ENCODE measurements at places on chromosomes 6 and 20.

- DNase-seq: no peak
These were observed 168.4 kb downstream of the CARMIL1 start for GRCh38 chr6:25447570-25447929.

GRCh38 chr6:110325197-110325596 lies 33.0 kb downstream of the METTL24 start:
- DNase-seq: no peak

- no peak for DNase-seq
These were observed 232.5 kb downstream of the SOX4 start for GRCh38 chr6:21826023-21826422.

- DNase-seq: peak; percentile 62
These were observed 2.5 kb upstream of the SNTA1 start for GRCh38 chr20:33445881-33446625.

GRCh38 chr6:28982476-28983266 lies 22.4 kb downstream of the ZNF311 start:
- DNase-seq: no peak

- DNase-seq: no peak
These were observed 2.8 kb upstream of the GINM1 start for GRCh38 chr6:149563203-149563927.

DNA sequence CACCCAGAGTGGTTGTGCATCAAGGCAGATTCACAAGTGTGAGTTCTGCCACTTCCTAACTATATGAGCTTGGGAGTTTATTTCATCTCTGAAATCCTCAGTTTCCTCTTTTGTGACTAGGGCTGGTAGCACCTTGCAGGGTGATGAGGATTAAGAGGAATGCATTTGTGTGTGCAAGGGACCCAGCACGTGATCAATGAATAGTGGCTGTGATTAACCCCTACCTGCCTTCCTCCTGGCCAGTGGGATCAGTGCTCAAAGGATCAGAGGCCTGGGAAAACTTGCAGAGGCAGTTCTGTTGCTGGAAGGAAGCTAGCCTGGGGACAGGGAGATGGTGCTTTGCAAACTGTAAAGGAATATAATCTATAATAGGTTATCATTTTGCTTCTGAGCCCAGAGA lies 7.3 kb downstream of the SDC4 start:
- no peak for DNase-seq

DNA sequence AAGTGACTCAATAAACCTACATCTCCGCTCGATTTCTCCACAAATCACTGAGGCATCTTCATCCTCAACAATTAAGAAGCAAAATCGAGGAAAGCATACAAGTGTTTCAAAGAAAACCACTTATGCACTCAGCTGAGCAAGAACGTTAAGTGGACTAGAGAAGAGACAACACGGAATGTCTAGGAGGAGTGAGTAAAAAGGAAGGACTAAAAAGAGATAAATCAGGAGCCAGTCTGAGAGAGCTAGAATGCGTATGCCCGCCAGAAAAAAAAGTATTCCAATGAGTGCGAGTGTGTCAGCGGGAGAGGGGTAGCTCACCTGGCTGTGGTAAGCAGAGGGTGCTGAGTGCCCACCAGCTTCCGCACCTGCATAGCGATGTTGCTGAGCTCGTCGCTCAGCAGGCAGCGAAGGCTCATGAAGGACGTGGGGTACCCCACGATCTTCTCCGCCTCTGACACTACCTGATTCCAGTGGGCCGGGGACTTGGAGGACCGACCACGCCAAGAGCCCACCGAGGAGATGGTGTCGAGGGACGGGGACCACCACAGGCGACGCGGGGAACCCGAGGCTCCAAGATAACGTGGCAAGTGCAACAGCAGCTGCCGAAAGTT lies 587 bp downstream of the PDSS2 start:
- peak; percentile 32 for DNase-seq

DNA sequence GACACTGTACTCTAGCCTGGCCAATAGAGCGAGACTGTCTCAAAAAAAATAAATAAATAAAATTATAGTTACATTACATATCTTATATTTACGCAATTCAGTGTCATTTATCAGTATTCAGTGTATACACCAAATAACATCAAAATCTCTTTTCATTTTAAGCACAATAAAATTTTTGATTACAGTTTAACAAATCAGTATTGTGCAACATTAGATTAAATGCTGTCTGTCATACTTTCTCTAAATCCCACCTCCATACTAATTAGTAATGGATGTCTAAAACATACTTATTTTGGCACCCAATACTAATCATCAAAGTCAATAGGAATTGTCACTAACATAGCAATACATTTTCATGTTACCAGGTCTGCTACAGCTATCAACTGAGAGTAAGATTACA lies 27.4 kb downstream of the IBTK start:
- DNase-seq: no peak

DNA sequence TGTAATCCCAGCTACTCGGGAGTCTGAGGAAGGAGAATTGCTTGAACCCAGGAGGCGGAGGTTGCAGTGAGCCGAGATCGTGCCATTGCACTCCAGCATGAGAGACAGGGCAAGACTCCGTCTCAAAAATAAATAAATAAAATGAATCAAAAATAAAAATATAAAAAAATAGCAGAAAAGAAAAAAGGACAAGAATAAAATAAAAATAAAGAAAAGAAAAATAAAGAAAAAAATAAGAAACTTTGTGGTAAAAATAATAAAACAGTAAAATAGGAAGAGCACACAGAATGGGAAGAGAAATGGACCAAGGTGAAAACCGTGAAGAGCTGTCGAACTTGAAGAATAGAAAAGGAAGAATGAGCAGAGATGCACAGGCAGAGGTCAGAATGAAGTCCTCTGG lies 63.0 kb downstream of the SNX5 start:
- DNase-seq: no peak

GRCh38 chr6:4950836-4951533 lies 52.9 kb downstream of the RPP40 start:
- no peak for DNase-seq

DNA sequence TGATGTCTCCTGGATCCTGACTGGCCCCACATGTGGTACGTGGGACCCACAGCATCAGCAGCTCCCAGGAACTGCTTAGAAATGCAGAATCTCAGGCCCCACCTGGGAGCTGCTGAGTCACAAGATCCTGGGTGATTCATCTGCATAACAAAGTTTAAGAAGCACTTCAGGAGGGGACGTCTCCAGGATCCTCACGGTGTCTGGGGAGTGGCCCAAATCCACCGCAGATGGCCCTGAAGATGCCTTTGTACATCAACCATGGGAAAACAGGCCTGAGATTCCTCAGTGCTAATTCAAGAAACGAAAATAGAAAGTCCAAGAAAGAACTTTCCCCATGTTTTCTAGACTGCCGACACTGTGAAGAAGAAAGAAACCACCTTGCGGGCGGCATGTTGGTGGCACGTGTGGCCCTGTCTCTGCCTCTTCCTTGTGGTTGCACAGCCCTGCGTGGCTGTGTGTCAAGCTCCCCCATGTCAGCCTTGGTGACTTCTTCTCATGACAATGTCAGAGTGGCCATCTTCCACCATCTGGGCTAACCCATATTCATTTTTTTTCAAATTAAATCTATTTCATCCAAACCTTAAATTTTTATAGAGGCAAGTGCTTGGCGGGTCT lies 26.1 kb downstream of the RRBP1 start:
- no peak for DNase-seq

DNA sequence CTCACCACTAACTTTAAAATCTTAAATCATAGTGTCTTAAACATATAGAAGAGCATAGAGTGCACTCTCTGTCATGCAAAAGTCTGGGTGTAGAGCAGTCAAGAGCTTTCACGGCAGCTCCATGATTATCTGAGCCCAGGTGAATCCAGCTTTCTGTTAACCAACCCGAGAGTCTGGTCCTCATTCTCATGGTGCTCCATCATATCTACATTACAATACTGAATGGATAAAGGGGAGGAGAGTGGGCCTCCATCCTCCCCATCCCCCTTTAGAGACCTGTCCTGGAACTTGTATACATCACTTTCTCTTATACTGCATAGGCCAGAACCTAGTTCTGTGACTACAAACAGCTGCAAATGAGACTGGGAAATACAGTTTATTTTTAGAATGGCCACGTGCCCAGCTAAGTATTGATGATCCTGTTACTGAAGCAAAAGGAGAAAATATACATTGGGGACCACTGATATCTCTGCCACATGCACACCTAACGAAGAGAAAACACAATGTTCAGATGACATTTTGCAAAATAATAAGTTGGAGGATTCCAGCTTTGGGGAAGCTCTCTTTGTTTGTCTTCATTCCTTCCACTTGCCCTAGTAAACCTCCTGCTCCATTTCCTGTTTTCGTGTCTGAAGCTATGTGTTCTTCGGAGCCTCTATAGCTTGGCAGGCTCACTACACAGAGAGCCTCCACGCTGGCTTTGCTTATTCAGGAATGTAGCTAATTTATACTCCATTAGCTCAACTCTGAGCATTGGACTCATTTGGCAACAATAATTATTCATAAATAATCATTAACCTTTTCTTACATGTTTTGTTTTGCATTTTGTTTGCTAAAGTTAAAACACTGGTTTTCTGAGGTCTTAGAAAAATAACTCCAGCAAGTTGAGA lies 110.1 kb downstream of the IYD start:
- no peak for DNase-seq

- no peak for DNase-seq
These were observed 276.3 kb upstream of the AGPAT4 start for GRCh38 chr6:161549977-161550655.

DNA sequence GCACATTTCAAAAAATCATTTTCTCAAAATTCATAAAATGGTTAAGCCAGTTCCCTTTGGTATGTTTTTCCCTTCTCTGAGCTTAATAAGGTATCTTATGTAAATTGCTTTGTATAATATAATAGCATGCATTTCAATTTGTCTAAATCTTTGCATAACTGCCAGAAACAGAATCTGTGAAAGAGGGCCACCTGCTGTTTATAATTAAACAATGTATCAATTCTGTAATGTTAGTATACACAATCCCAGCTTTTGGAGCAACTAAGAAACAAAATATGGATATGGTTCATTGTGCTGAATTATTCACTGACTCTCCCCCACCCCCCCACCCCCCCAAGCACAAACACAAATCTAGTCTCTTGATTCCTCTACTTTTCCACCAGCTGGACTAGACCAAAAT lies 54.8 kb downstream of the GPX5 start:
- DNase-seq: no peak

- no peak for DNase-seq
These were observed 48.9 kb downstream of the SLC2A12 start for GRCh38 chr6:134003542-134003951.

DNA sequence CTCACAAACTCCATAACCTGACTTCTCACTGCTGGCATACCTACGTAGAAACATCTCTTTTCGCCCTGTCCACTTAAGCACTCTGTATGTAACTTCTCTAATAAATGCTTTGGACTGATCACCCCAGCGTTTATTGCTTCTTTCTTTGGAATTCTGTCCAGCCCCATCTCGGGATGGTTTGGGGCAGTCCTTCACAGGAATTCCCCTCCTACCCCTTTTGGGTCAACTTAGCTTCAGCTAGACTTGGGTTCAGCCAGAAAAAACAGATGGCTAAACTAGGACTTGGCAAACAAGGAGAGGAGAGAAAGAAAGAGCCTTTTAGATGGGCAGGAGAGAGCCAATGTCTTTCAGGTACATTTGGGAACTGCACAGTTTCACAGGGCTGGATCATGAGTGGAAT lies 3.9 kb upstream of the LTV1 start:
- DNase-seq: no peak

DNA sequence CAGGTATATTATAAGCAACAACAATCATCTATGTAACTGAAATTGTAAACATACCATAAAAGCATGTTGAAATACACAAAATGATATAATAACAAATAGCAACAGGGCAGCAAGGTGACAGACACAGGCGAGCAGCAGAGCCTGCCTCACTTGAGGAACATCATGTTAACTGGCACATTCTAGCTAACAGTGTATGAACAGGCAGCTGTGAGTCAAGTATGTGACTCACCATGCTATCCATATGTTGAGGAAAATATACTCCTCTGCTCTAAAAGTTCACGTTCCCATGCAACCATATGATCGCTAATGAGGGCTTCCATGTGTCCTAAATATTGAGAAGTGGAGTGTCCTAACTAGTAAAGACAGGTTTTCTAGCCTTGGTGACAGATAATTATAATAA lies 18.4 kb downstream of the SERAC1 start:
- no peak for DNase-seq

- DNase-seq: no peak
These were observed 41.2 kb downstream of the PLCG1 start for GRCh38 chr20:41178495-41178894.

DNA sequence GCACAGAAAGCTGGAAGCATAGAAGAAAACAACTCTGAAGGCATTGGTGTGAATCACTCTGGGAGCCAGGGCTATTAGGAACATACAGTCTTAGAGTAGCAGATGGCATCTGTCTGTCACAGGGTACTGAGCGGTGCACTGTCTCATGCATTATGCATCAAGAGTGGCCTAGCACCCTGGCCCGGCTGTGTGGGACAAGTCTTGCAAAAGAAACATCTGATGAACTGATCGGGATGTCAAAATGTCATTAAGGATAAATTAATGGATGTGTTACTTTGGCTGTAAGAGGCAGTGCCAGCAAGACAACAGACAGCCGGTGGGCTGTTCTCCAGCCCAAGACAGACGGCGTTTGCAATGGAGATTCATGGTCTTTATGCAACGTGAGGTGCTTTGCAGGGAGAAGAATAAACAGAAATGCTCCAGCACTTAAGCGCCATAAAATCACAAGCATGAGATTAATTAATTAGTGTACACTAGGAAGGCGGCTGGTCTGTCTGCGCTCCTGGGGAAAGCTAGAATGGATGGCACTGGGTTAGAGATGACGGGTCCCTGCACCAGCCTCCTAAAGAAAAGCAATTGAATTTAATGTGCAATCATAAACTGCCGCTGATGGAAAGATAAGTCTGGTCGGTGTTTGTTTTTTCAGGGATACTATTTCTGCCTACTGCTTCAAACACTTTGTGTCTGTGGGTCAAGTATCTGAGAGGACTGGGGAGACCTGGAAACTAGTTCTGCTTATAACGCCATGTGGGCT lies 600.6 kb upstream of the CHD6 start:
- DNase-seq: no peak
